ENCODE measurements at places on chromosomes 2 and 18.

DNA sequence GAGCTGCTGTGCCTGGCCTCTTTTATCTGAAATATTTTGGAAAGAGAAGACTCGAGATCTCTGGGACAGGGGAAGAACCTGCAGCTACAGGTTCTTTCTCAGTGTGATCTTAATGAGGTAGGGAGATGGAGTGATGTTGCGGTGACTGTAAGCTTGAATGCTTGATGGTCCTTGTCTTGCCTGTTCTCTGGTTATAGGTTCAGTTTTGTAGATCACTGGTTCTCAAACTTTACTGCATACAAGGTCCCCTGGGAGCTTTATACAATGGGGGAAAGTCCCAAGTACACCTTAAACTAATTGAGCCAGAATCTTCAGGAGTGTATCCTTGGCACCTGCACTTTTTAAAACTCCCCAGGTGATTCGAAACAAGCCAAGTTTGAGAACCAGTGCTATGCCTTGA, 136.7 kb upstream of the CXCR4 start:
- no peak for DNase-seq

GRCh38 chr2:239394978-239395377, 5.8 kb downstream of the HDAC4 start:
- DNase-seq = no peak

GRCh38 chr18:5282770-5283169, 12.8 kb downstream of the ZBTB14 start:
- no peak for DNase-seq

DNA sequence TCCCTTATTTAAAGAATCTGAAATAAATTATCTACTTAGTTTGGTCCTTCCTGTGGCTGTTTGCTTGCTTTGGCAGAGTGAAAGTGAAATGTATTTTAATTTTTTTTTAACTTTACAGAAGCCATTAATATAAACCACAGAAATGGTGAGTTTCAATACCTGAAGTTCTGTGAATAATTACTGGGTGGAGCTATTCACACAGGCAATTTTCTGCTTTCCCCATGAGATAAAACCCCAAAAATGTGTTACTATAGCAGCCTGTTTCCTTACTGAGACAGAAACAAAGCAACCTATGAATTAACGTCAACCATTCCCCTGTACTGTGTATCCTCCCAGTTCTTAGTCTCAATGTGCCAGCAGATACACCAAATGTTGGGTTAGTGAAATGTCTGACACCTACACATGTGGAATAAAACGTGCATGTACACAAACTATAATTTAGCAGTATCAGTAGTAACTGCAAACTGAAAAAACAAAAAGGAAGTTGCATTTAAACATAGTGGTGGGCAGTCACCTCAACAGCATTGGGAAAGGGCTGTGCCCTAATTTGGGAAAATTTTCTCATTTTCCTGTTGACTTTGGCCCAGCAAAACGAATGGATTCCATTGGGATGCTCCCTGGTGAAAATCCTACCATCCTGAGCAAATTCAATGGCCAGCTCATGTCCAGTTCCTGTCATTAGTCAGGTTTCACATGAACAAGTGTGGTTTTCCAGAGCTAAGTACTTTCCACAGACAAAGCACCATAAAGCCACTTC, 73.1 kb upstream of the RMDN2 start:
- no peak for DNase-seq

GRCh38 chr18:9730786-9731185, 22.7 kb downstream of the RAB31 start:
- DNase-seq = no peak

DNA sequence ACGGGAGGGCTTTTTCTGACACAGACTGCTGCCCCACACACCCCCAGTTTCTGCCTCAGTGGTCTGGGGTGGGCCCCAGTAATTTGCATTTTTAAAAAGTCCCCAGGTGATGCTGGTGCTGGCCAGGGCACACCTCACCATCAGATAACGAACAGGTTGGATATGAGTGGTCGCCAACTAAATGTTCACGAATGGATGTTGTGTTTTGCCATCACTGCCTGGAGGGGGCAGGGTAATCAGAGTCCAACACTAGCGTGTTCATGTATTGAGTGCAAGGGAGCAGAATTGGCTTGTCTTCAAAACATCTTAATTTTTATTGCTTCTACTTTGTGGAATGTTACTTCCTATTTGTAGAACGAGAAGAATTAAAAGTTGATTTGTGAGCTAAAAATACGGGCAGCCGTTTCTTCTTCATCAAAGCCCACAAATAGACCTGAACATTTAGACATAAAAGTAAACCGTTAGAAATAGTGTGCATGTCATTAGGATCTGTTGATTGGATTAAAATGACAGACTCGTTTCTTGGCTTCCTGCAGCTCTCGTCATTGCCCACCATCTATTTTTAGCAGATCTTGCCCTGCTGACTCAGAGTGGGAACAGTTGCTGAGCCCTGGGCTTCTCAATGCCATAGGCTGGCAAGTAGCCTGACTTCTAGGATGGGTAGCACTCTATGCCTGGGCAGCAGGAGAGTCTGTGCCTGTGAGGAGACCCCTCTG, 45.2 kb downstream of the NCK2 start:
- DNase-seq = peak; percentile 68
